Naive thymus-derived CD8-positive, alpha-beta T cell (primary cell): ENCODE measurements at places on chromosomes 4 and X.

- DNase-seq = no peak
Observed at GRCh38 chr4:137957806-137958205, 284.3 kb downstream of the SLC7A11 start.

DNA sequence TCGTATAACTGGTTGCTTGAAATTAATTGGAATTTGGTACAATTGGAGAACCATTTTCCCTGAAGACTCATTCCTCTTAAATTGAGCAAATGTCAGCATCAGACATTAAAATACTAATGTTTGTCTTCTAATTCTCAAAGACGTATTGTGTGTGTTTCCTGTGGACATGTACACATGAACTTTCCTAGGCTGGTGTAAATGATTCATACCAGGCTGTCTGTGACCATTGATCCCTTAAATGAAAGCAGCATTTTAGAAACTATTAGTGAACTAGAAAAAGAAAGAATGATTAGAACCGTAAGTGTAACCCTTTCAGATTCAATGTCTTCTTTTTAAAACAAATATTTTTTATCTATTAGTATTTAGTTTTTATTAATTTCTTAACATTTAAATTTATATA, 332.9 kb downstream of the PPP3CA start:
- DNase-seq = no peak

DNA sequence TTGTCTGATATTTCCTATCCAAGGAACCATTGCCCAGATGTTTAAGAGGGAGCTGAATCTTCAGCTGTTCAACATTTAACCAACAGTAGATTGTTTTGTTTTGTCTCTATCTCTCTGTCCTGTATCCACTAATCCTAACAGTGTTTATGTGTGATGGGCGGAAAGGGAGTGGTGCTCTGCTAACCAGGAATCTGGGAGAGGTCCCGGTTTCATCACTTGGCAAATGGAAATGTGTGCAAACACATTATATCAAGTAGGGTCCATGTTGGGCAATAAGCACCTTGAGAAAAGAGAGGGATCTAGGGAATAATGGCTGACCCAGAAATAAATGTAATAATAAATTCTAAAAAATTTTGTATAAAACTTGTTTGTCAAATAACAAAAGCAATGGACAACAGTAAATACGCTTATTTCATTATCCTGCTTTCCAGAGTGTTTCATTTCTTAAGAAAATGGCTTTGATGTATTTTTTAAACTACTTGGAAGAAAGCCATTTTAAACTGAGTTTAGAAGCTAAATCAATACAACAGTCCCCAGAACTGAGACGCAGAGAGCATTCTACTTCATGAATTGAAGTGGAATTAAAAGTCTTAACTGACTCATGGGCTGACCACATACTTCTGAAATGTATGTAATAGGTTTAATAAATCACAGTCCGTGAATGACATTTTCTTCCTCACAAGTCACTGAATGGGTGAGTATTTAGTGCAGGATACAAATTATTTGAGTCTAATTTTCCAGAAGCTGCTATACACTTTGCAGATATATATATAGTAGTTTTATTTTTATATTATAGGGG, 55.8 kb downstream of the EMCN start:
- no peak for DNase-seq

GRCh38 chr4:92615049-92615448, 311.3 kb downstream of the GRID2 start:
- no peak for DNase-seq

DNA sequence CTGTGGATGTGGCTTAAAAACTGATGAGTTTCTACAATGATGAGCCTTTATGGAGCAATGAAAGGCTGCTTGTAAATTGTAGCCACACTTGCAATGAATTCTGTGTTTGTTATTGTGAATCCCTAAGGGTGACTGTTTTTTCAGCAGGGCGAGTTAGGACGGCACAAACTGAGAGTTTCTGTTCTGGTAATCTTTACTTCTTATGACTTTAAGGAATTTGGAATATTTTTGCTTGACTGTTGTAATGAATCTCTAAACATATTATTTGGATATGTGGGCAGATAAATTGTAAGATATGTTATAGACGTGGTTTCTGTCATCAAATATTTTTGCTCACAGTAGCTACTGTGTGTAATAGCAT, 22.2 kb downstream of the RBPJ start:
- no peak for DNase-seq

GRCh38 chr4:178696515-178696914, 1254.3 kb upstream of the AGA start:
- no peak for DNase-seq

- no peak for DNase-seq
Observed at GRCh38 chr4:177566691-177567090, 124.5 kb upstream of the AGA start.

DNA sequence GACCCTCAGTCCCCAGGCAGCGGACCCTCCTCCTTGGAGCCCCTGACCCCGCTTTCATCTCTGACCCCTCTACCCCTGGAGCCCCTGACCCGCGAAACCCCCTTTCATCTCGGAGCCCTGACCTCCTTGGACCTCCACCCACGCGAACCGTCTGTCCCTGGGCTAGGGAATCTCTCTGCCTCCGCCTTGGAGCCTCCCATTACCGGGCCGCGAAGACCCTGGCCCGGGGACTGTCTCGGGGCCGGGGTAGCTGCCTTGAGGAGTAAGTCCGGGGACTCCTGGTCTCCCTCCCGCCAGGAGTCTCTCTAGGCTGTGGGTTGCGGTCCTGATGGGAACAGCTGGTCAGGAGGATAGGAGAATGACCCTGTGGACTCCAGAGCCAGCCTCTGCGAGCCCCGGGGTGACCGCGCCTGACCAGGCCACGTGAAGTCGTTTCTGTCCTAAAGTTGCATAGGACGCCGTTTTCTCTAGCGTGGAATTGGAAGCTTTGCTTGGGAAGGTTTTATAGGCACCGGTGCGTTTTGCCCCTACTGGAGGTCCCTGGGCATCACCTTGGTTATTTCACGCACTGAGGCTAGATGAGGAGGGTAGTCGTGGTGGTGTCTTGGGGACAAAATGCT, 824 bp downstream of the TBC1D14 start:
- DNase-seq = no peak

DNA sequence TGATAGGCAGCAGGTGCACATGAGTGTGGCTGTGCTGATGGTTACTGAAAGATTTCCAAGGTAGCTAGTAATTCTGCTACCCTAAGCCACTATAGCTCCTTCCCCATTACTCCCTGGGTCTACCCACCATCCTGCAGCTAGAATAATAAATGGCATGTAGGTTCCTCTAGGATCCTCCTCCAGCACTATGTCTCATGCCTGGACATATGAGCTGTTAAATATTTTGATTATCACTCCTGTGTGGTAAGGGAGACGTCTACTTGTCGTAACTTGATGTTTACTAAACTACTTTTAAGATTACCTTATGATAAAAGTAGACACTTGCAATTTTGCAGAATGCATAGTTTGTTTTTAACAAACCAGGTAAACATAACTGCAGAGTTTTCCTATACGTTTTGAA, 35.5 kb downstream of the TET2 start:
- no peak for DNase-seq

- no peak for DNase-seq
Observed at GRCh38 chr4:40845154-40845835, 95.5 kb downstream of the NSUN7 start.

DNA sequence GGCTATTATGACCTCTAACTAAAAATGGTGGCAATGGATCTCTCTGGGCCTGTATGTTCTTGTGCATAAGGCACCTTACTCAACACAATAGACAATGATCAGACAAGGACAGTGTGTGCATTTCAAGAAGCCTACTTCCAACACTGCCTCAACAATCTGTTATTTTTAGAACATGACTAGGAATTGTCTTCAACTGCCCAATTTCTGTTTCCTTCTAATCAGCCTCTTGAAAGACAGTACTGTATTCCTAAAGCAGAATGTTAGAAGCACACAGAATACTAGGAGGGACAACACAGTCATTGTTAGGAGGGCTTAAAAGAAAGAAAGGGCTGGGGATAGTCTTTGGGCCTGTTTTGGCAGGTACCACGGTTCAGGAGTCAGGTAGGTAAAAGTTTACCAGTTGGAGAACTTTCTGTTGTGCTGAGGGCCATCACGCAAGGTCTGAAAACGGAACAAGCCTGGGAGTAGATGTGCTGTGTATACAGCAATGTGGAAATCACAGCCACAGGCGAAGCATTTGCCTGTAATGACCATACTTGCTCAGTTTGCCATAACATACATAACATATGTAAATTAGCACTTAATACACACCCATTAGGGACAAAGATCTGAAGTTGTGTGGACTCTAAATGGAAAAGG, 100.8 kb upstream of the ATXN3L start:
- DNase-seq = no peak

DNA sequence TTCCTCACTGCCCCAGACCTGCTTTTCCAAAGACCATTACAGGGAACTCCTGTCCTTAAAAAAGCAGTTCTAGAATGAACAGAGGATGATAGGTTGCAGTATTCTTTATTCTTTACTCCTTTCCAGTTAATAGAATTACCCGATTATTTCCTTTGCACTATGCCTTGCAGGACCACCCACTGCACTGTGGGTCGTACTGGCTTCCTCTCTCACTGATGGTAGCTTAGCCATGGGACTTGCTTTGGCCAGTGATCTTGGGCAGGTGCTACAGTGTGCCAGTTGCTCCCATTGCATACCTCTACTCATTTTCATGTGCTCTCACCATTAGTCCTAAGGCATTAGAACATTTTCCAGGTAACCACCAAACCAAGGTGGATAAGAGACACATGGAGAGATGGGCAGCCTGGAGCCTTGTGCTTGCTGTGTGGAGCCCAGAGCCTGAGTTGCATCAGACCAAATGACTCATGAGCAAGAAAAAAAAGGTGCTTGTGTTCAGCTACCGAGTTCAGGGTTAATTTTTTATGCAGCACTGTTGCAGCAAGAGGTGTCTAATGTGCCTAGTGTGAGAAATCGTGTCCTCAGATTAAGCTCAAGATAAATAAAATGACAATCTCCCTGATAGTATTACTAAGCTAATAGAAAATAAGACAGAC, 7.6 kb upstream of the UNC5C start:
- no peak for DNase-seq

DNA sequence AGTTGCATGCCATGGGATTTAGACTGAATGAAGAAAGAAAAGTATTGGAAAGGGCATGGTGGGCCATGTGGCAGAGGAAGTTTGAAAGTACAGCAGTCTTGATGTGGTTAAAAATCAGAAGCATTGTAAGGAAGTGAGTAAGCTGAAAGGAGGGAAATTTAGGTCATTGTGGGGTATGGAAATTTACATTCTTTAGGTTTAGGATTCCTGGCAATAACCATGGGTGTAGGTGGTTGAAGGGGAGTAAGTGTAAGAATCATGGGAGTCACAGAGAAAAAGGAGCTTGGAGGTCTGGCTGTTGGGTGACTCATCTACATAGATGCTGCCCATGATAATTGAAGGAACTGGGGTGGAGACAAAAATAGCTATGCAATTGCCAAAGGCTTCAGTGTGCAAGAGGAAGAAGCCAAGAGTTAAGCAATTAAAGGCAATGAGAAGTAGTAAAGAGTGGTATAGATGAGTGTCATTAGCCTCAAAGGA, 243.8 kb upstream of the LDB2 start:
- no peak for DNase-seq

- DNase-seq = no peak
Observed at GRCh38 chrX:153401133-153401764, at the start of gene PNMA6E. TSS of gene PNMA6E (minus strand) at chrX:153401350. CDS start at chrX:153398849, 2,501 bp downstream.

GRCh38 chr4:10343656-10344055, 113.6 kb downstream of the ZNF518B start:
- DNase-seq = no peak

DNA sequence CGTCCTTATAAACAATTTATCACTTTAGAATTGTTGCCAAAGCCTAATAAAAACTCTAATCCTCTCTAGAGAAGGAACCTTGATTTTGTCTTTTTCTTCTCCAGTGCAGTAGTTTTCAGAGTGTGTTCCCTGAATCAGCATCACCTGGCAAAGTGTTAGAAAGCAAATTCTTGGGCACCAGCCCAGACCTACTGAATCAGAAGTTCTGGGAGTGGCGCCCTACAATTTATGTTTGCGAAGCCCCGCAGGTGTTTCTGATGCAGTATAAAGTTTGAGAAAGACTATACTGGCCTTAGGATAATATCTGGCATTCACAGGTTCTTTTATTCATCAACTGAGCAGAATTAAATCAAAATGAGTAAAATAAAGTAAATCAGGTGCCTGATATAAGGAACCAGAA, 645.8 kb upstream of the ATOH1 start:
- no peak for DNase-seq

DNA sequence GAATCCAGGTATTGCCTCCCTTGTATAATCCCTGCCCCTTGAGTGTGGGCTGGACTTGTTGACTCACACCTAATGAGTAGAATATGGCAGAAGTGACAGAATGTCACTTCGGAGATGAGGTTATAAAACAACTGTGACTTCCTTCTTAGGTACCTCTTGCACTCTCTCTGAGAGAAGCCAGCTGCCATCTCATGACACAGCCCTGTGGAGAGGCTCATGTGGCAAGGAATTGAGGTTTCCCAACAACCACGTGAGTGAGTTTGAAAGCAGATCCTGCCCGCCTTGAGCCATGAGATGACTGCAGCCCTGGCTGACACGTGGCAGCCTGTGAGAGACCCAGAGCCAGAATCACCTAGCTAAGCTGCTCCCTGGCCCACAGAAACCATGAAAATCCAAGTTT, 13.5 kb downstream of the ASB11 start:
- no peak for DNase-seq

DNA sequence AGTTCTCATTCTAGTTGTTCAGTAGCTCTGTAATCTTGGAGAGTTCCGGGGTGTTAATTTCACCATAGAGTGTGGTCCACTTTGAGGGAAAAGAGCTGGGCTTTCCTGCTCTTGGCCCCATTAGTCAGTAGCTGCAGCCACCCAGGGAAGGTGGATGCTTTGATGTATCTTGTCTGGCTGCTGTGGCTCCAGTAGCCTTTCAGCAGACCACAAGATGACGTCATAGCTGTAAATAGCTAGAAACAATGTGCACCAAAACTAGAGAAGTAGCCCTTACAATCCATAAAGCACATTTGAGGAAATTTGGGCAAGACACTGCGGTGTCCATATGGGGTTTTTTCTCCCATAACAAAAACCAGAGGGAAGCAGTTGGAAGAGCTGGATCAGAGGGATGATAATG, 32.9 kb upstream of the PRPS2 start:
- DNase-seq = no peak

DNA sequence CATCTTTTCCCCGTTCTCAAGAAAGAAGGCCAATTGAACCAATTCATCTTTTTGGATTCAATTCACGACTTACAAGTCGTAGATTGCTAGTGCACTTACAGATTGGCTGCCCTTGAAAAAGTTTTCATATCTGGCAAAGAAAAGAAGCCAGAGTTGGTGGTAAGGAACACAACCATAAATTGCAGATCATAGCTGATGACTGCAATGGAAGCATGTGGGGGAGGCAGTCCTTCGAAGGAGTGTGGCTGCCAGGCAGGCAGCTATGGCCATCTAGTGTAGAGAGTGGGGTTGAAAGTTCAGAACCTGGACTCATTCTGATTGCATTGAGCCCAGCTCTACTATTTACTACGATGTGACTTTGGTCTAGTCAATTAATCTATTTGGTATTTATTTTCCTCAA, 4.5 kb downstream of the GPM6A start:
- DNase-seq = no peak
